ENCODE measurements at places on chromosomes 11 and 22.

DNA sequence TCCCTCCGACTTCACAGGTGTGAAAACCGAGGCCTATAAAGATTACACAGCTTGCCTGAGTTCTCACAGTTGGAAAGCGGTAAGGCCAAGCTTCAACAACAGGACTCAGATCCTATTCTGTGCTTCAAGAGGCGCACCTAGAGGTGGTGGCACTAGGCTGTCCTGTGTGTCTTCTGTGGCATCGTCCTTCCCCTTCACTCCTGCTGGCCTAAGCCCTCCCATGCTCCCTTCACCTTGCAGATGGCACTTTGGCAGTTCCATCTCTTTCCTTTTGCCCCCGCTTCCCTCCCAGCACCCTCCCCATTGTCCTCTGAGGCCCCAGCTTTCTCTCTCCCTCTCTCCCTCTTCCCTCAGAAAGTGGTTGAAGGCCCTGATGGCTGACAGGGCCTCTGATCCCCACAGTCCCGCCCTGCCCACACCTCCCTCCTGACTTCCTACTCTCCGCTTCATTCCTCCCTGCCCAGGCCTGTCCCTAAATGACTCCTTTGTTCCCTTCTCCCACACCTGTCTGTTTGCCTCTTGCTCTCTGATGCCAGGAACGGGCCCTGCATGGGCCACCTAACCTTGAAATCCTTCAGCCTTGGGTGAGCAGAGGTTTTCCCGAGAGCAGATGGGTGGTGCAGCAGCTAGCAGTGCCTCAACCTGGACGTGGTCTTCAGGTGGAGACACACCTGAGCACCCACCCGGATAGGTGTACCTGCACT is 5.8 kb downstream of the TRIM29 start:
- DNase-seq, result no peak

DNA sequence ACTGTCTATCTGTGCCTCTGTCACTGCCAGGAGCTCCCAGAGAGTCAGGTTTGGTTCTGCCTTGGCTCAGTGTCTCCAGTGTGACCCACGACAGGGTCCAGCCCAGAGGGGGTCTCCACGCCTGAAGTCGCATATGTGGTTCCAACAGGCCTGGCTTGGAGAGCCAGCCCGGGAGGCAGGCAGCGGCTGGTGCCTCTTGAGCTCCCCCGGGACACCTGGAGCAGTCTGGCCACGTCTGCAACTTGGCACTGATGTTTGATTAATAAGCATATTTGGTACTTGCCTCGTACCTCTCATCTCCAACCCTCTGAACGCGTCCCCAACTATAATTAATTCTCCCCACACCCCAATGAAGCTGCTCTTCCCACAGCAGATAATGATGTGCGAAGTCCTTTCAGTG is 31.7 kb upstream of the SHISAL1 start:
- DNase-seq, result no peak

DNA sequence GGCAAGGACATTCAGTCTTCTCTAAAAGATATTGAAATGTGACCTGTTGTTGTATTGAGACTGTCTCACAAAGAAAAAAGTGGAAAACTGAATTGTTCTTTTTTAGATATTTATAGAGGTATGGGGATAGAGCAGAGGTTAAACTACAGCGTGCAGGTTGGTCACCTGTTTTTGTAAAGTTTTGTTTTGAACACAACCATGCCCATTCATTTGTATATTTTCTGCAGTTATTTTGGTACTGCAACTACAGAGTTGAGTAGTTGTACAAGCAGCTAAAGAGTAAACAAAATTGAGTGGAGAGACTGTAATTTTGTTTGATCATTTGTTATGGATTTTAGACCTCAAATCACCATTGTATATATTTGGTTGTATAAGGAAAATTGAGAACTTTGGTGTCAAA is 11.3 kb downstream of the EED start:
- no peak for DNase-seq

DNA sequence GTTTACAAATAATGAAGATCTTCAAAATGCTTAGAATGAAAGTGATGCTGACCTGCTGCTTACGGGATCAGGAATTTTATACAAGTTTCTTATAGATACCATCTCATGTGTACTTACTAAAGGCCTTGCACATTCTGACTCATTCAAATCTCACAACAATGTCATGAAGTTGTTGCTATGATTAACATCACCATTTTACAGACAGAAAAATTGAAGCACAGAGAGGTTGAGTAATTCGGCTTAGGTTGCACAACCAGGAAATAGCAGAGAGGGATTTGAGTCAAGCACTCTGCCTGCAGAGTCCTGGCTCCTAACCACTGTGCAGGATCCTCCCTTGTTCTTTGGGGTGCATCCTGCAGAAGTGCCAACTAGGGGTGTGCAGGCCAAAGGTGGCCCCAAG is 471.9 kb downstream of the MIAT start:
- DNase-seq, result no peak

- DNase-seq, result peak; percentile 57
Observed at GRCh38 chr11:131668500-131669400, 298.3 kb downstream of the NTM start.

GRCh38 chr11:83528877-83529276 is 242.7 kb upstream of the CCDC90B start:
- DNase-seq, result no peak

GRCh38 chr11:74636630-74637184 is 44.3 kb downstream of the POLD3 start:
- DNase-seq, result peak; percentile 62

Data from OCI-M1 (cell line).